Retinal pigment epithelial cell (primary cell): ENCODE measurements at places on chromosomes 13 and 19.

DNA sequence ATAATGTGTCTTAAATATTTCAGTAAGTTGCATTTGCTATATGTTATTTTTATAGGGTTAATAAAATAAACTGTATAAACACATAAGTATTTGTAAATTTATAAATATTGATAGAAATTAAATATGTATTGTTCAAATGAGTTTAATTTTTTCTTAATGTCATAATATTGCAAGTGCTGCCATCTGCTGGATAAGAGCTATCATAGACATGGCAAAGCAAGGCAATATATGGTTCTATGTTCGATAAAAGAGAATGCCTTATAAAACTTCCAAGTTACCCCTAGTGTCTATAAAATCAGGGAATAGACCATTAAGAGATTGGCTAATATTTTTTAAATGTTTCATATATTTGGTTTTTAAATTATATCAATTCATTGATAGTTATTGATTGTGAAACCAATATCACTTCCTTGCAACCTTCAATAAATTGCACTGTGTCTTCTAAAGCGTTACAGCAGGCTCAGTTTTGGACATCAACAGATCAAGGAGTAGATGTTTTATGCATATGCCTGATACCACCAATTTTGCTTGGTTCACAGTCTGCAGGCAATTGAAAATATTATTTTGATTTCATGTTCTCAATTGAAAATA lies 29.0 kb upstream of the SLITRK6 start:
- no peak for DNase-seq

DNA sequence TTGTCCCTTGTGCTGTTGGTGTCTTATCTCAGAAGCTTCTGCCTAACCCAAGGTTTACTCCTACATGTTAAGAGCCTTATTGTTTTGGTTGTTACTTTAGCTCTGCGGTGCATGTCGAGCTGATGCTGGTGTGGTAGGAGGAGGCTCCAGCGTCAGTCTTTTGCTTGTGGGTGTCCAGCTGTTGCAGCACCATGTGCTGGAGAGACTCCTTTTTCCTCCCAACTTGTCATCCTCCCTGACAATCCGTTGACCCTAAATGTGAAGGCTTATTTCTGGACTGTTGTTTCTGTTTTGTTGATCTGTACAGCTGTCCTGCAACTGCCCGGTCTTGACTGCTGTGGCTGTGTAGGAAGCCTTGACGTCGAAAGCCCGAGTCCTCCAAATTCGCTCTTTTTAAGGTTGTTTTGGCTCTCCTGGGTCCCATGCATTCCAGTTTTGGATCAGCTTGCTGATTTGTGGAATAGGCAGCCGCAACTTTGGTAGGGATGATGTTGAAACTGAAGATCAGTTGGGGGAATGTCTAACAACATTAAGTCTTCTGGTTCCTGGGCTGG lies 15.3 kb downstream of the NAXD start:
- DNase-seq, result no peak

DNA sequence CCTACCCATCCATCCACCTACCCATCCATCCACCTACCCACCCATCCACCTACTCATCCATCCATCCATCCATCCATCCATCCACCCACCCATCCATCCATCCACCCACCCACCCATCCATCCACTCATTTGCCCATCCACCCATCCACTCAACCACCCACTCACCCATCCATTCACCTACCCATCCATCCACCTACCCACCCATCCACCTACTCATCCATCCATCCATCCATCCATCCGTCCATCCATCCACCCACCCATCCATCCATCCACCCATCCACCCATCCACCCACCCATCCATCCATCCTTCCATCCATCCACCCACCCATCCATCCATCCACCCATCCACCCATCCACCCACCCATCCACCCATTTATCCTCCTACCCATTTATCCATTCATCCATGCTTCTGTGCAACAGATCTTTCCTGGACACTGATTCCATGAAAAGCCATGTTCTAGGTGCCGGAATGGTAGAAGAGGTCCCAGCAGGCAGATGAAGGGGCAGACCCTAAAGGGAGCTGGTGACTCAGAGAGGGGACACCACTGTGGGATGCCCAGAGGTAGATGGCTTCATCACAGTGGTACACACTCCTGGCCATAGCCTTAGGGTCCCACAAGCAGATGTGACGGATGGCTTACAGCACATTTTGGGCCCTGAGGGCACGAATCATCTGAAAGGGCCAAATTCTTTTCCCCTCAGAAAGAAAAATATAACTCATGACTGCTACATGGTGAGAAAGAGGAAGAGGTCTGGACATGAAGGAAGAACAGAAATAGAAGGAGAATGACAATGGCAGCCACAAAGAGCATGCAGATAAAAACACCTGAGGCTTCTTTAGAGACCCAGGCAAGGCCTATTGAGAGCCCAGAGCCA lies 76.0 kb downstream of the KCTD15 start:
- no peak for DNase-seq

DNA sequence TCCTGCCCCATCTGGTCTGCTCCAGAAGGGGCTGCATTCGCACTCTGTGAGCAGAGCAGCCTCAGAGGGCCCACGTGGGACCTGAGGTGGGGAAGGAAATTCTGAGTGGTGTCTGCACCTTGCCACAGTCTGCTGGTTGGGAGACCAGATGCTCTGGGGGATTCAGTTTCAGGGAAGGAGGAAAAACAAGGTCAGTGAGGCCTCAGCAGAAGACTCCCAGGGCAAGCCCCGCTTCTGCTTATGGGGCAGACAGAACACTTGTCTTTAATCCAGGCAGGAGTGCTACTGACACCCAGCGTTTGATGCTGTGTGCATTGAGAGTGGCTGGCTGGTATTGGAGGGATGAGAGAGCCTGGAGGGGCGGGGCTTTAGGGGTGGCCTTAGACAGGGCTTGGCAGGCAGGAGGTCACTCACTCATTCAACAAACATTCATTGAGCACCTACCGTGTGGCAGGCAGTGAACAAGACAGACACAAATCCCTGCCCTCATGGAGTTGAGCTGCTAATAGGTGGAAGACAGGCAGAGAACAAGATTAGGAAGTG lies 4.9 kb upstream of the CLEC17A start:
- no peak for DNase-seq

GRCh38 chr19:33094436-33095067 lies 13.6 kb downstream of the GPATCH1 start:
- DNase-seq, result no peak

DNA sequence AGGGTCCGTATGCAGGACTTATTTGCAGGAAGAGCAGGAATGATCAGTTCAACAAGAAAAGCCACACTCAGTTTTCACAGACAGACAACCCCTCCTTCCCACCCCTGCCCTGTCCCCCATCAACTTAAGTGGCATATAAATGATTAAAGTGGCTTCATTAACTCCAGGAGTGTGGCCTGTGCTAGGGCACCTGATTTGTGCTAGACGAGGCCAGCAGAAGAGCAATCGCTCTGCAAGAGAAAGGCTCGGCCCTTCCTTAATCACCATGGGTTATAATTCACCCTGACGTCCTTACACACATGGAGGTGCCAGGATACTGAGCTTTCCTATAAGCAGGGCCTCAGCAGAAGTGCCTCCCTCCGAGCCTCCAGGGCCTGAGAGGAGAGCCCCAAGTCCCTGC lies 14.6 kb downstream of the C19orf12 start:
- no peak for DNase-seq

GRCh38 chr13:50235604-50236342 lies 220.5 kb downstream of the KCNRG start:
- no peak for DNase-seq
